ENCODE measurements at places on chromosomes 6 and 20.

DNA sequence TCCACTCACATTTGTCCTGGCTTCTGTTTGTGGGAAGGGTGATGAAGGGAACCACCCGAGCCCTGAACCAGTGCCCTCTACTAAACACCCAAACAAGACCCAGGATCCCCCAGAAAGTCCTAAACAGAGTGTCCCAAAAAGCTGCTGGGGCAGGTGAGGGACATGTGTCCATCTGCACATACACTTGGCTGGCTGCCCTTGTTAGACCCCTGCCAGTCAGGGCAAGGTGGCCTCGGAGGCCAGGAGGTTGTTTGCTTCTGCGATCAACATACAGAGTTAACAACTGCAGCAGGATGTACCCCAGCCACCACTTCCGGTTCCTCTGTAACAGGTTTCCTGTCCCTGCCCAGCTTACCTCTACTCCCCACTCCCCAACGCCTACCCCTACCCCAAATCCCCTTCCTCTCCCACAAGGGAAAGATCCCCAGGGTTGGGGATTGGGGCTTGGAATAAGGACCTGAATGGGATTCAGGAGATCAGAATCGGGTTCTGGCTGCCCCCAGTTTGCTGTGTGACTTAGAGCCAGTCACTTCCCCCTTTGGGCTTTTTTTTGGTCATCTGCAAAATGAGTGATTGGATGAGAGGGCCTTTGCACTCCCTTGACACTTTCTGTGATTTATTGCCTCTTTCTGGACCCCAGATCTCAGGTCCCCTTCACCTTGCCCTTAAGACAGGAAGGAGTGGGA is 13.9 kb downstream of the DEF6 start:
- DNase-seq = no peak

DNA sequence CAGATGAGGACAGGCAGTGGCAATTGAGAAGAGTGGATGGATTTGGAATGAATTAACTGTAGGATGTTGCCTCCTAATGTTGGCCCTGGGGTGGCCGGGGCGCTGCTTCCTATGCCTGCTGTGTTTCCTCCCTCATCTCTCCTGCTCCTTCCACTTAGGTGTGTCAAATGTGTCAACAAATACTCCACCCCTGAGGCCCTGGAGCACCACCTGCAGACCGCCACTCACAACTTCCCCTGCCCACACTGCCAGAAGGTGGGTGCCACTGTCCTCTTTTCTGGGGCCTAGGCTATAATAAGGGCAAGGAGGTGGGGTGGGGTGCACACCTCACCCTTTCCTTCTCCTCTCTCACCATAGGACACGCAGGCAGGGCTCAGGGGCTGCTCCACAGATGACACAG is 30.0 kb upstream of the CHMP4B start:
- DNase-seq = no peak

GRCh38 chr6:149015535-149016525 is 269.0 kb downstream of the UST start:
- no peak for DNase-seq

- DNase-seq = no peak
Observed at GRCh38 chr20:34023937-34024722, 30.4 kb downstream of the RALY start.

DNA sequence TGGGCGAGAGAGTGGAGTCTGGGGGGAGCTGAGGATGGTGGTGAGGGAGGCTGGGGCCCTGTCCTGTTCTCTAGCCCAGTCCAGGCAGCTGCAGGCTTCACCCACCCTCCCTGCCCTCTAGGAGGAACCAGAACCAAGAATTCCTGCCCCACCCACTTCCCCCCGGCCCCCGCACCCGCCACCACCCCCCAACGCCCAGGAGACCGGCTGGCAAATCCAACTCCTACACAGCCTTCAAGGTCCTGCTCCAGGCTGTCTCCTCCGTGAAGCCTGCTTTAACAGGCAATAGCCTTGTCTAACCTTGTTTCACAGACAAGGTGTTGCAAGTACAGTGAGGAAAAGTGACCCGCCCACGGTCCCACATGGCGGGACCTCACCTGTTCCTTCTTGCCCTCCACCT is 2.4 kb downstream of the SPDEF start:
- no peak for DNase-seq

GRCh38 chr6:90646940-90647339 is 60.1 kb upstream of the MAP3K7 start:
- DNase-seq = no peak

DNA sequence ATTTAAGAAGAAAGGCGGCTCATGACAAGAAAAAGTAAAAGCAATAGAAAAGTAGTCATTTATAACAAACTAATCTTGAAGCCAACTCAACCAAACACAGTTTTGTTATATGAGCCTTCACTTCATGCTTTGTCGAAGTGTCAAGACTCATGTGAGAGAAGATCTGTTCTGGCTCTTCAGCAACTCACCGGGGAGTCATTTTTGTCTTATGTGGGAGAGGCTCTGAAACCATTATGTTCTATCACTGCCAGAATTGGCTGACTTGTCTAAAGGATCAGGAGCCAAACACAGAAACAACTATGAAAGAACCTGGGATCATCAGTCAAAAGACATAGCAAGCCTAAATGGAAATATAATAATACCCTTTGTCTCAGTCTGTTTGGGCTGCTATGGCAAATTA is 105.2 kb downstream of the CDK19 start:
- DNase-seq = no peak

DNA sequence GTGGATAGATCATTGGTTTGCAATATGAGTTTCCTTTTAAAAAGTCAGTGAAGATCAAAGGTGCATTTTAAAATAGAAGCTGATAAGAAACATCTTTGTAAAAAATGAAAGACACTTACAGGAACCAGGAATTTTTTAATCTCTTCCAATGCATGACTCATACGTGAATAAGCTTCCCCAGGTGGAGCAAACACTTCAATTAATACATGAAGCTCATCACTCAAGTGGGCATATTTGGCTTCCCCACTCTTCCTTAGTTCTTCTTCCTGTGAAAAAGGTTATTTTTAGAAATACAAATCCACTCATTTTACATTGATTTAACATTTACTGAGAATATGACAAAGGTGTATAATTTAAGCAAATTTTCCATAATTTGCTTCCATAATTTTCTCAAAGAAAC is 308.1 kb downstream of the KHDRBS2 start:
- no peak for DNase-seq

DNA sequence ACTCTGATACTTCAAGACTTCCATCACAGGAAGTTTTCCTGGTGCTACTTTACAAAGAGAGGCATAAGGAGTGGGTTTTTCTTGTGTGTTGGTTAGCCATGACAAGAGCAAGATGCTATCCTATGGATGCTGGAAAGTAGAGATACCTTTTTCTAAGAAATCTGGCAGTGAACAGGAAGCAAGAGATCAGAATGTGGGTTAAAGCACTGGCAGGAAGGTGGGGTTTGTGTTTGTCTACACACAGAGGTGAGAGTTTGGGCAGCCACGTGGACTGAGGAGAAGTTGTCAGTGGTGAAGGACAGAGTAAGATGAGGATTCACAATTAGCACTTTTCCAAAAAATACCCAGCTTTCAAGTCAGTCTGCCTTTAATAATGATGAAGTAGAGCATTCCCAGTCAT is 17.9 kb downstream of the SLC2A12 start:
- DNase-seq = no peak

GRCh38 chr6:106145741-106146227 is 59.6 kb downstream of the PRDM1 start:
- no peak for DNase-seq

- no peak for DNase-seq
Observed at GRCh38 chr20:53444401-53445149, 149.1 kb downstream of the ZNF217 start.

- no peak for DNase-seq
Observed at GRCh38 chr6:82259389-82259788, 11.8 kb upstream of the IBTK start.

- DNase-seq = no peak
Observed at GRCh38 chr6:35243386-35243958, 16.1 kb upstream of the ZNF76 start.

GRCh38 chr6:14728396-14729024 is 517.4 kb upstream of the JARID2 start:
- peak; percentile 86 for DNase-seq

DNA sequence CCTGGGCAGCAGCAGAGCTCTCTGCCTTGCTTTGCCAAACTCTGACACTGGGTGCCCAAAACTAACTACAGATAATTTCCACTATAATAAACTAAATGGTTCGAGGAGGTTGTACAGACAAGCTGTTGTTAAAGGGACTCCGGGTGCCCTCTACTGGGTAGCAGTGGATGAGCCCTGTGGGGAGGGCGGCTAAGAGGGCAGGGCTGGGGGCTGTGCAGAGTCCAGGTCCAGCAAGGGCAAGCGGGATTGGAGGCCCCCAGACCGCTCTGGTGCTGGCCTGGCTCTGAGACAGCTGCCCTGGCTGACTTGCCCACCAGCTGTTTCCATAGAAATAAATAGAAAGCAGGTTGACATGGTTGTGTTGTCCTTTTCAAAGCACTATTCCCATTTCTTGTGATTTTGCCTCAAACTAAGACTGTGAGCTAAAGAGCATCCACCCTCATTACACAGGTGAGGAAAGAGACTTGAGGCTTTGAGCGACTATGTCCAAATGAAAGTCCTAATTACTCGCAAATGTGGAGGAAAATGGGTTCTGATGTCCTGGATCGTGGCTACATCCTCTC is 167.6 kb upstream of the CST7 start:
- peak; percentile 2 for DNase-seq

DNA sequence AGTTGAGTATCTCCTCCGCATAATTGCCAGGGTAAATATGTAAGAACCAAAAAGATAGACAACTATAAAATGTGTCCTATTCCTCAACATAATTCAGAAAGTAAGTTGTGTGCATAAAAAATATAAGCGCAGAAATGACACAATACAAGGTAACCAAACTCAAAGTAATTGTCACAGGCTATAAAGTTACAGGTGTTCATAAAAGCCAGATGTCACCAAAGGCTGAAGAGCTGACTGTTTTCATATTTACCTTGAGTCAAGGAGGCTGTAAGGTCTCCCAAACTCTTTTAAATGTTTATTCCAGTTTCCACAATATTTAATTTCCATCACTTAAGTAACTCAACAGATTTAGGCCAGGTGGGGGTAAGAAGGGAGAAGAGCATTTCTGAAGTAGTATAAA is 192.2 kb upstream of the MARCKS start:
- no peak for DNase-seq

GRCh38 chr20:40689100-40689942 is at the start of gene MAFB:
Gene MAFB (minus strand): TSS chr20:40689236. CDS start chr20:40688850, 386 bp downstream.
- DNase-seq = peak; percentile 38
